ENCODE measurements at places on chromosomes 12 and 14. TPM values are rescaled to one million over a fixed set of nuclear protein-coding genes. Genes with fewer than 3 reads are reported as not detected.

Gene ATP6V1D
- total RNA-seq: 144 TPM

Gene CHST11
- total RNA-seq: 12.9 TPM

Gene IAPP
- total RNA-seq: not detected

Gene AGAP2
- 5.0 TPM for total RNA-seq

Gene SMIM41
- 0.27 TPM for total RNA-seq

Gene P3H3
- total RNA-seq: 22.3 TPM

Gene ST8SIA1
- 6.9 TPM for total RNA-seq

Gene LHX5
- total RNA-seq: not detected
